Activated naive CD8-positive, alpha-beta T cell treated with anti-CD3 and anti-CD28 coated beads for 36 hours (primary cell): ENCODE measurements at places on chromosomes 6 and 20.

GRCh38 chr6:73983367-73983766, 287.4 kb downstream of the CD109 start:
- no peak for DNase-seq

GRCh38 chr6:96816301-96816817, 20.9 kb downstream of the GPR63 start:
- no peak for DNase-seq

DNA sequence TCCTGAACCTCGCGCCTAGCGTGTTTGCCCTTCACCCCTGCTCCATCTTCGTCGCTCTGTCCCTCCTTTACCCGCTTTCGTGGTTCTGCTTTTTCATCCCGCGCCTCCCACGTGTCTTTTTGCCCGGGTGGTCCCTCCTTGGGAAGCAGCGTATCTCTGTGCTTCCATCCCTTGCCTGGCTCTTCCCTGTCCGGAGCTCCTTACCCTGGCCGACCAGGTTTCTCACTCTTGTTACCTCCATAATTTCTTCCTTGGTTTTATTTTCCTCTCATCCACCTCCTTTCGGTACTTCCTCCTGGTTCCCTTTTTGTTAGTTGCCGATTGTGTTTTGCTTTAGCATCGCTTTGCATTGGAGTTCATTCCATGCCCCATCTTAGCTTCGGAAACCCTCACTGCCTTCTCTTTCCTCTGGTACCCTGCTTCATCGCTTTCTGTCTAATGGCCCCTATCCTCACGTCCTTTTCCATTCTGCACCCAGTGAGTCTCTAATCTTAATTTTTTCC, 735 bp downstream of the FAM135A start:
- DNase-seq: no peak

- DNase-seq: no peak
These were observed 150.8 kb upstream of the STXBP5 start for GRCh38 chr6:147053311-147053921.

DNA sequence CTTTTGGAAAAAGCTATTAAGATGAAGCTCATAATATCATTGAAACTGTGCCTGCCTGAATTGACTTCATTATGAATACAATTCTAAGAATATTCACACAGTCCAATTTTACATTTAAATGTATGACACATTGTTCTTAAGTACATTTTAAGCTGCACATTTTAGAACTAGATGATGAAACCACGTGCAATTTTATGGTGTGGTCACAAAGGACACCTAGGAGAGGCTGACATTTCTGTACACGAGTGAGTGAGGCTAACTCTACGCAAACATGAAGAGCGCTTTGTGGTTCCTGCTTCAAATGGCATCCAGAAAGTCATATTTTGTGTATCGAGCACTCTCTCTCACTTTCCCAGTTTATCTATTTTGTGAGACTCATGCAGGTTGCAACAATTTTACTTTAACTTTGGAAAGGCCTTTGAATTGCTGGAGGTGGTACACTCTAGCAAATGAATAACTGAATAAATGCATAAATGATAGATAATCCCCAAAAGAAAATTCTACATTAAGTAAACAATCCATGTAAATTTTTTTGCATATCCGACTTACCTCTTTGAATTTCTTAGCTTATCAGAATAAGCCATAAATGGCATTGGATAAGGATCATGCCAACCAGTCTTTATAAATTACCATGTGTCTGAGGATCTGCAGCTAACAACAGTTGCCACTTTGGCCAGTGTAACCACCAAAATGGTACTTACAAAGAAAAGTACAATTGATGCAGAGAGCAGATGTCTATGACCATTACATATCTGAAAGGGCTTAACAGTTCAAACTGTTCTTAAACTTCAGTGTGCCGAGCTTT, 97.3 kb downstream of the NRSN1 start:
- no peak for DNase-seq

GRCh38 chr6:111585241-111585973, 20.3 kb downstream of the TRAF3IP2 start:
- DNase-seq: no peak

- no peak for DNase-seq
These were observed 687.9 kb upstream of the CITED2 start for GRCh38 chr6:140062043-140063020.

DNA sequence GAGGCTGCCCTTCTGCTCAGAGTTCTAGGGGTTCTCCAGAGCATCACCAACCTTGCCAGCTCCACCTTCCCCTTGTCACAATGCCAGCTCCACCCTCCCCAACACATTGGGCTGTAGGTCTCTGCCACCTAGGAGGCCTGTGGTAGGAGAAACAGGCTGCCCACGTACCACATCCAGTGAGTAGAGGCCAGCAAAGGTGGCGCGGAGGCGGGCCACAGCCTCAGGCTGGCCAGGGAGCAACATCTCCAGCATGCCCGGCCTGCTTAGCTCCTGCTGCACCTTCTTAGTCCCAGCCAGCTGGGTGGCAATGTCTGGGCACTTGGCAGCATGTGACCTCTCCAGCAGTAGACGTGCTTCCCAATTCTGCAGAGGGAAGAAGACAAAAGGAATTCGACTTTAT, 23.8 kb downstream of the GSS start:
- no peak for DNase-seq

DNA sequence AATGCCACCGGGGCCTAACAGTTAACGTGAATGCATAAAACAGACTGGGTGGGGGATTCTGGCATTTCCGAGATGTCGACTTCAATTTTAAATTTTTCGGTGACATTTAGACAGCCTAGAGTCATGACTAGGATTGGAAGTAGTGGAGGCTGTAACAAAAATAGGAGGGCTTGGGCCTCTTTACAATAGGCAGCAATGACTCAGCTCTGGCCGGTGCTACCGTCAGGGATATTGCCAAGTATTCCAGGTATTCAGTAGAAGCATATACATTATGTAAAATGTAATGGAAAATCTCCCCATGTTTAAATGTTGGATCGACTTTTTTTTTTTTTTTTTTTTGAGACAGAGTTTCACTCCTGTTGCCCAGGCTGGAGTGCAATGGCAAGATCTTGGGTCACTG, 136.2 kb upstream of the STMND1 start:
- DNase-seq: no peak

DNA sequence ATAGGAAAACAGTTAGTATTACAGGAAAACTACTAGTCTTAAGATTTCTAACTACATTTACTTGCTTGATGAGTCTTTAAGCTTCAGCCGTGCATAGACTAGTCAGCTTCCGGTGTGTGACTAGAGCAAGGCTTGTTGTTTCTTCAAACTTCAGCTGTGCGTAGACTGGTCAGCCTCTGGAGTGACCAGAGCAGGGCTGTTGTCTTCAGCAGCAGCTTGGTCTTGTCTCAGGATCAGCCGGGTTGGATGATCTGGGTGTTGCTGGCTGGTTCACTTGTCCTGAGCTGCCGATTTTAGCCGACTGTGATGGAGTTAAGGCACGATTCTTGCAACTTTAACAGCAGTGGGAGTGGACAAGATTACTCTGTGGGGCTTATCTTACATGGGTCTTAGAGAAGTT, 44.7 kb downstream of the HLA-C start:
- no peak for DNase-seq

GRCh38 chr6:150482883-150483409, 114.1 kb downstream of the IYD start:
- DNase-seq: no peak

- DNase-seq: no peak
These were observed 77.3 kb downstream of the SLC22A23 start for GRCh38 chr6:3379482-3380060.

- DNase-seq: no peak
These were observed 10.7 kb downstream of the TXNDC5 start for GRCh38 chr6:7899889-7900213.

DNA sequence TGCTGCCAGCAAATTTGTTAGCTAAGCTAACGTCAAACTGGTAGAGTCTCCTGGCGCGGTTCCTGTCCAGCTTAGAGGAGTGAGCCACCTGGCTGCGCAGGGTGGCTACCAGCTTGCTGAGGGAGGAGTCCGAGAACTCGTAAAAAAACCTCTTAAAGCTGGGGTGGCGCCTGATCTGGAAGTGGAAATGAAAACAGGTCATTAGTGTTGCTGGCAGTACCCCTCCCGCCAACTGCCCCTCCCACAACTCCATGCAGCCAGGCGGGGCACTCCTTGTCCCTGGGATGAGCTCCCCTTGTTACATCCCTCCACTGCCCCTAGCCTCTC, 17.3 kb downstream of the BNIP5 start:
- DNase-seq: no peak

DNA sequence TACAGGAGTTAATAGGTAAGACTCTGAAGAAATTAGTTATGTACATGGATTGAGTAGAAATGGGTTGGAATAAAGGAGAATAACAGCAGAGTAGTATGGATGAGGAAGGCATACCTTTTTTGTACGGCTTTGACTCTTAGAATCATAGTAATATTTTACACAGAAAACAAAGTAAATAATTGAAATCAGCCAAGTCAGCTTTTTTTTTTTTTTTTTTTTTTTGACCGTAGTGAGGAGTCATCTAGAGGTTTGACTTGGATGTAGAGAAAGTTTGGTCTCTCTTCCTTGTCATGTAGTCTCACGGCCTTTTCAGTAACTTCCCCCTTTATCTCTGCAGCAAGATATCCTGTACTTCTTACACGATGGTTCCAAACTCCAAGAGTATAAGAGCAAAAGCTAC, 158.9 kb downstream of the FLRT3 start:
- no peak for DNase-seq
